ENCODE measurements at places on chromosomes 2 and 18.

DNA sequence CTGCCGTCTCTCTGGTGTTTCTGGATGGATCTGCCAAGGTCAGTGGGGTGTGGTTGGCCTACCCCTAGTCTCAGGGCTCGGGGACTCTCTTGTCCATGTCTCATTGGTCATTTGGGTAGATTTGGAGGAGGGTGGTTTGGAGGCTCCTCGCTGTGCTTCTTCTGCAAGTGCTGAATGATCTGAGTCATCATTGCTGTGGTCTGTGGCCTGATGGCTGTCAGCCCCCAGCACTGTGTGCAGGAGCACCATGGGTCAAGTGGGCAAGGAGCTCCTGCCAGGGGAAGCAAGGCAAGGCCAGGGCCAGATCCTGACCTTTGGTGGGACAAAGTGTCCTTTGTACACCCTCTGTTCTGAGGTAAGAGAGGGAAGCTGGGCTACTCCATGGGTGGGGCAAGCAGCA, 221.8 kb downstream of the FHOD3 start:
- DNase-seq, result no peak

GRCh38 chr2:234846599-234847363, 105.0 kb upstream of the SH3BP4 start:
- DNase-seq, result no peak

DNA sequence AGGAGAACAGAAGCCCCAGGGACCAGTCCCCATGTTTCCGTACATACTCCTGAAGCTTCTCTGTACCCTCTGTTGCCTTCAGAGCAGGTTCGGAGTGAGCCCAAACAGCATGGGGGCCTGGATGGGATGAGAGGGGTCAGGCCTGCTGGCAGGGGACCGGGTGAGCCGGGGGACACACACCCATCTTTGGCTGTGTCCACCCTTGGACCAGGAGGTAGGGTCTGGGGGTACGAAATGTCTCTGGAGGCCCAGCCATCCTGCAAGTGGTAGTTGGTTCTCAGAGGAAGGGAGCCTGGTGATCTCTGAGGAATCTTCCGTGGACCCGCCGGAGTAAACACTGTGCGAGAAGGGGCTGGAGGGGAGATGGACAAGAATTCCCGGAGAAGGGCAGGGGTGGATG, 15.3 kb downstream of the FBLN7 start:
- no peak for DNase-seq

GRCh38 chr2:165466386-165466785, 3.1 kb upstream of the CSRNP3 start:
- DNase-seq, result no peak

DNA sequence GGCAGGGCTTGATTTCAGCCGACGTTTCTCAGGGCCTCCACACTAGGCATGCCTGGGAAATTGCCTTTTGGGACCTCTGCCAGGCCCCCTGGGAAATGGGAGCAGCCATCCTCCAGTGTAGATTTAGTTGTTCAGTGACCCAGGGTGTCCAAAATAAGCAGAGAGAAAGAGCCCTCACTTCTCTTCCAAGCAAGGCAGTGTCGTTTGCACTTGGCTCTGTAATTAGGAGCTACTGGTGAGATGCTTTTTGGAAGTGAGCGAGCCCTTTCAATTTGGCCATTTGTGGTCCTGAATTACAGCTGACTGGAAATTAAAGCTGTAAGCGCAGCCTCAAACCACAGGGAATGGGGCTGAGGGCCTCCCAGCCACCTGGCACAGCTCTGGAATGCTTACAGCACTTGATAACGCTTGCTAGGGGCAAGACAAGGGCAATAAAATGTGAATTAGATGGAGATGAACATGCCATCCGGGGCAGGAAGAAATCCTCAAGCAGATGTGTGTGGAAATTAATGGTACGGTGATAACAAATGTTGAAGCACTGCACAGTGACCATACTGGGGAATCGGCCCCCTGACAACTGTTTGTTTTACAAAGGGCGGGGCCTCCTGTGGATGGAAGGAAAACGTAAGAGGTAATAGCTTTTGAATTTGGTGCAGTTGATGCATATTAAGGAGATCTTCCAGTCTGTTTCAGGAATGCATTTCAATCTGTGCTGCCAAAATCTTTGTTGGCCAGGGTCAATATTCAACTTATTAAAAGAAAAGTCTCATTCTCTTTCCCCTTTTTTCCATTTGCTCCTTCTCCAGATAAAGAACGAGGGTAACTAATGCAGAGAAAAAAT, 173.1 kb downstream of the UXS1 start:
- no peak for DNase-seq

GRCh38 chr18:32200766-32201165, 10.9 kb downstream of the MEP1B start:
- no peak for DNase-seq

DNA sequence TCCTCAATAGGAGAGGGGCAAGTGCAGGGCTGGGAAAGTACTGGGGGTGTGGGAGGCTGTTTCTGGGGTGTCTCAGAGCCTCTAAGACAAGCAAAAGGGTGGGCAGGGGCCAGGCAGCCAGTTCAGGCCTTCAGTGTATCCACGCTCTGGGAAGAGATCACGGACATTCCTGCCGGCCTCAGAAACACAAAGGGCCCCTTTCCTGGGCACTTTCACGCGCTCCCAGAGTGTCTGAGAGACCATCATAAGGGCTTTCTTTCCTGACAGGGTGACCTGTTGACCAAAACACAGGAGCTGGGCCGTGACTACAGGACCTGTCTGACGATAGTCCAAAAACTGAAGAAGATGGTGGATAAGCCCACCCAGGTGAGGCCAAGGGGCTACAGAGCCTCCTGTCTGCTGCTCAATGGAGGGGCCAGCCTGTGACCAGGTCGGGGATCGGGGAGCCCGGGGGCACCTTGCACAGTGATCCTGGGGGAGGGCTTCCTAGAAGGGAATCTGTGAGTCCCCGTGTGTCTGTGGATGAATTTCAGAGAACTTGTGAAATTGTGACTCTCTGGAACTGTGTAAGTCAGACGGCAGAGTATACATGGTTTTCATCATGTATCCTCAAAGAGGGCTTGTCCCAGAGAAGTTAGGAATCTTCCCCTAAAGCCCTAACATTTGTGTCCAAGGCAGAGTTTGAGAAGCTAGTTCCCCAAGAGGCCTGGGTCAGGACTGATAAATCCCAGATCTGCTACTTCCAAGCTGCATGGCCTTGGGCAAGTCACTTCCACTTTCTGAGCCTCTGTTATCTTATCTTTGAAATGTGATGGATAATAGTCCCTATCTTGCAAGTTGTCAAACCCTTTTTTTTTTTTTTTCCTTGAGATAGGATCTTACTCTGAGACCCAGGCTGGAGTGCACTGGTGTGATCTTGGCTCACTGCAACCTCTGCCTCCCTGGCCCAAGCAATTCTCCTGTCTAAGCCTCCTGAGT, 1.8 kb downstream of the GNLY start:
- DNase-seq, result no peak

DNA sequence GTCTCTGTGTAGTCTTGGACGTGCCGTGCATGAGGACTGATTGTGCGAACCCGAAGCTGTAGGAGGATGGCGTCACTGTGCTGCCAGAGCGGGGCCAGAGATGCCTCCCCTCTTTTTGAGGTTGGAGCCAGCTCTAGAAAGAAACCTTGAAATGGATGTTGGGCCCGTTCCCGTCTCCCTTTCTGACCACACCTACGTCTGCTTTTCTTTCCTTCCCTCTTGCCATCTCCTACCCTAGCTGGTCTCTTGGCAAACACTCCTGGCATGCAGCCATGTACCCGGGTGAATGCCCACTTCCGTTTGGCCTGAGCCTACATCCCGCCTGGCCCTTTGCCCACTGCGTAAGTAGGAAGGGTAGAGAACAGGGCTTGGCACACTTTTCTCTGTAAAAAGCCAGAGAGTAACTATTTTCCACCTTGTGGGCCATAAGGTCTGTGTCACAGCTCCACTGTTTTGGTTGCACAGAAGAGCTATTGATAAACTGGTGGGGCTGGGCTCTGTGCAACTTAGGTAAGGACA, 37.4 kb downstream of the SH3BP4 start:
- peak; percentile 92 for DNase-seq

DNA sequence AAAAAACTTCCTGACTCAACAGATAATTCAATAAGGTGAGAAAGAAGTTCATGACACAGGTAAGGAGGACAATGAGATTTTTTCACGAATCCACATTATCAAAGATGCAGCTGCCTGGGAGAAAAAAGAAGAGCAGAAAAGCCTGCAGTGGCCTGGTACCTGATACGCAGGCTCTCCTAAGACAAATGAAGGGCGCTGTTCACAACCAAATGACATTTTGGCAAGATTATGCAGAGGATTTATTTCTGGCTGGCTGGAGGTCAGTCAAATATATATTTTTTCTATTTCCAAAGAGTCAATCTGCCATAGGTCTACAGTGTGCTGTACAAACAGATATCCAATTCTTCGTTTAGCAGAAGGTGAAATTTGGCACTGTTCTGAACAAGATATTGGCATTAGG, 257.3 kb downstream of the STK39 start:
- DNase-seq, result peak; percentile 8

- DNase-seq, result no peak
Observed at GRCh38 chr18:54181856-54182602, 42.4 kb downstream of the MBD2 start.

GRCh38 chr18:7304061-7304370, 73.1 kb downstream of the LRRC30 start:
- no peak for DNase-seq

DNA sequence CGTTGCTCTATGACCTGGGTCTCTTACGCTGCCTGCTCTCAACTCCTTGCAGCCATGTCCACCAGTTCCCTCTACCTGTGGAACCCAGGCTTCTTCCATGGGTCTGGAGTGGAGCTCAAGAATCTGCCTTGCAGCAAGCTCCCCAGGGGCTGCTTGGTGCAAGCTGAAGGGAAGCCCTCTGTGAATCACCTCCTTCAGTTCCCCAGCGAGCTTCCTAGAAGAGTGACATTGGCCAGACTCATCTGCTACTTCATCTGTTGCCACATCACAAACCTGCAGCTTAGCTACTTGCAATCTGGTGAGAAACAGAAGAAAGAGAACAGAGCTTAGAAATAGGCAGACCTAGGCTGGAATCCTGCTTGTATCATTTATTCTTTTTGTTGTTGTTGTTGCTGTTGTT, 9.8 kb upstream of the EFR3B start:
- DNase-seq, result no peak

GRCh38 chr2:168490015-168490874, 34.2 kb downstream of the CERS6 start:
- no peak for DNase-seq

- DNase-seq, result no peak
Observed at GRCh38 chr2:51237626-51238271, 205.8 kb upstream of the NRXN1 start.

DNA sequence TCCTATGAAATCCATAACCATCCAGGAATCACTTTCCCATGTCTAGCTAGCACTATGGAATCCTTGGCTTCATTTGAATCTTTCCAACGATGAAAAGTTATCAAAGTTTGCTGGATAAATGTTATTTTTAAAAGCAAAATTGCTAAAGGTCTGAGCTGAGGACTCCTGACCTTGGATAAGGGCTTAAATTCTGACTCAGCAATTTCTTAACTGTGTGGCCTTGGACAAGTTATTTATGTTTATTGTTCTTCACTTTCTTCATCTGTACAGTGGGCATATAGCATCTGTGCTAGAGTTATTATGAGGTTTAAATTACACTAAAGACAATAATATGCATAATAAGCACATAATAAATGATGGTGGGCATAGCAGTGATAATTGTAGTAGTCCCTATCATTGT, 227.5 kb downstream of the KCNS3 start:
- DNase-seq, result no peak

DNA sequence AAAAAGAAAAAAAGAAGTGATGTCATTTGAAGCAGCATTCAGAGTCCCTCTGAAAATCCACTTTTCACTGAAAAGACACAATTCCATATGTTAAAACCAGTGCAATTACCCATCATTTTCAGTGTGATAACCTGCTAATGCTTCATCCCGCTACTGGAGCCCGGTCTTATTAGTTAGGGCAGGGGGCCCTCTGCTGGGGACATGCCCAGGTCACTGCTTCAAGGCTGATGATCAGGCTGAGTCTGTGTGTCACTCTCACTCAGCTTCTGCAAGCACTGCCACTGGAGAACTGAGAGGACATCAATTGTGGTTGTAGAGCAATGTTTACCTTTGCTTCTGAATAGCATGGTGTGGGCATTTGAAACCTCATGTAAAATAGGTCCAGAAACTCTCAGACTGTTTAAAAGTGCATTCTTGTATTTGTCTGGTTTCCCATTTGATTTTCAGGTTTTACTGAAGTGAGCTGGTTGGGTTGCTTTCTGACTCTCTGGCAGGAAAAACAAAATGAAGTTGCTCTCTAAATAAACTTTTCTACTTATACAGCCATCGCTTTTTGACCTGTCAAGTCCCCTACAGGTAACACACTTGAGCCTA, 49.2 kb upstream of the NXPH2 start:
- DNase-seq, result no peak

GRCh38 chr18:58694720-58695468, 23.6 kb downstream of the MALT1 start:
- DNase-seq, result no peak

DNA sequence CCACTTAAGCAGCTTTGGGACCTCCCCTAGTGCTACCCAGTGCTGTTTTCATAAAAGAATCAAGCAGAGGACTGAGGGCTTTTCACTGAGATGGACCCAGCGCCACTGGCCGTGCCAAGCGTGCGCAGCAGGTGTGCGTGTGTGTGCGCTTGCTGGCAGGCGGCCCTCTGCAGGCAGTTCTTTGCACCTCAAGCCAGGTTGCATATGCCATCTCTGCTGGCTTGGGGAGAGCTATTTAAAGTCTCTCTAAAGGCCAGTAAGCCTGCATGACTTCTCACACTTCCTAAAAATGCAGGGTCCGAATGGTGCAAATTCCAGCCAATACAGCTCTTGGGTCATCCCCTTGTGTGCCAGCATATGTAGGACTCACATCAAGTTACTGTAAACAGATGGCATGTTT, 255.5 kb downstream of the RNF152 start:
- no peak for DNase-seq

GRCh38 chr2:118752762-118753429, 94.6 kb downstream of the EN1 start:
- DNase-seq, result no peak

GRCh38 chr2:26580151-26580550, 61.0 kb downstream of the CIB4 start:
- no peak for DNase-seq

DNA sequence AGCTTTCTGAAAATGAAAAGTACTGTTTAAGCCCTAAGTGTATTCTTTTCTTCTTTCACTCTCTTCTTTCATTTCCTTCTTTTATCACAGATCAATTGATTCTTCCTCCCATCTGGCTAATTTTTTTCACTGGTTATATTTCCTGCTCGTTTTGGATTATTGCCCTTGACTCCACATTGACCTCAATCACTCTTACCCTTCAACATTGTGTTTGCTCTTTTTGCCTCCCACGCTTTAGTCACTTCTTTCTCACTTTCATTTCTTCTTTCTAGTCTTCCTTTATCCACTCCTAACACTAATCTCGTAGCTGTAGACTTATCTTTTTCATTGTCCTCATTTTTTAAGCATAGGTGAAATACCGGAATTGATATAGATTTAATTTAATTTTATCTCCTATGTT, 320.3 kb upstream of the VRK2 start:
- no peak for DNase-seq

- no peak for DNase-seq
Observed at GRCh38 chr18:5466256-5466655, 77.5 kb downstream of the EPB41L3 start.
